ENCODE measurements at places on chromosomes 12 and 14.

- DNase-seq, result peak; percentile 79
These were observed 1.6 kb downstream of the FMNL3 start for GRCh38 chr12:49705479-49706134.

- no peak for DNase-seq
These were observed 25.0 kb downstream of the CFAP54 start for GRCh38 chr12:96514328-96514727.

DNA sequence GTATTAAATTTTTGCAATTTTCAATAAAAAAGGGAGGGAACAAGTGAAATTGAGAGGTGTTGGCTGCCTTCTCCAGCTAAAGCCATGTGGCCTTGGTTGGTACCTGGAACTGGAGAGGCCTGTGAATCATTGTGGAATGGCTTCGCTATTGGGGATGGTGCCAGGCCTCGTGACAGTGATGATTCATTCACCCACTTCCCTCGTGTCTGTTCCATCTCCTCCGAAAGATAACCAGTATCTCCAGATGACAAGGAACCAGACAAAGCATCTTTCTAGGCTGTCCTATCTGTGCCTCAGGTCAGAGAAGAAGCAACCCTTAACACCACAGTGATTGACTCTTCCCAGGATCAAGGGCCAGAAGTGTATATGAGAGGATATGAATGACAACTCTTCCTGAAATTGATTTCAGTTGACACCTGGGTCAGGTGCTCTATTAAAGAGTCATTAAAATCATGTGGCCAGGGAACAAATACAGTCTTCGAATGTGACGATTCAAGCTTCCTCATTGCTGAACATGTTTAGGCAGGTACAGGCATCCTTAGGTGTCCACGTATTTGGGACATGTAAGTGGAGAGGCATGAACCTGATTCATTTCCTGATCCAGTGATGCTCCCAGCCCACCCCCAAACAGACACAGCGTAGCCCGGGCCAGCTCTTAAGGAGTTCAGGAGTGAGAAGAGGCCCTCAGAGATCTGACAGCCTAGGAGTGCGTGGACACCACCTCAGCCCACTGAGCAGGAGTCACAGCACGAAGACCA lies at the start of gene RNASE7:
TSS of gene RNASE7 (plus strand) at position 687 of the 758 bp plus-strand sequence. CDS start 631 bp downstream, outside the sequence.
- peak; percentile 95 for DNase-seq

DNA sequence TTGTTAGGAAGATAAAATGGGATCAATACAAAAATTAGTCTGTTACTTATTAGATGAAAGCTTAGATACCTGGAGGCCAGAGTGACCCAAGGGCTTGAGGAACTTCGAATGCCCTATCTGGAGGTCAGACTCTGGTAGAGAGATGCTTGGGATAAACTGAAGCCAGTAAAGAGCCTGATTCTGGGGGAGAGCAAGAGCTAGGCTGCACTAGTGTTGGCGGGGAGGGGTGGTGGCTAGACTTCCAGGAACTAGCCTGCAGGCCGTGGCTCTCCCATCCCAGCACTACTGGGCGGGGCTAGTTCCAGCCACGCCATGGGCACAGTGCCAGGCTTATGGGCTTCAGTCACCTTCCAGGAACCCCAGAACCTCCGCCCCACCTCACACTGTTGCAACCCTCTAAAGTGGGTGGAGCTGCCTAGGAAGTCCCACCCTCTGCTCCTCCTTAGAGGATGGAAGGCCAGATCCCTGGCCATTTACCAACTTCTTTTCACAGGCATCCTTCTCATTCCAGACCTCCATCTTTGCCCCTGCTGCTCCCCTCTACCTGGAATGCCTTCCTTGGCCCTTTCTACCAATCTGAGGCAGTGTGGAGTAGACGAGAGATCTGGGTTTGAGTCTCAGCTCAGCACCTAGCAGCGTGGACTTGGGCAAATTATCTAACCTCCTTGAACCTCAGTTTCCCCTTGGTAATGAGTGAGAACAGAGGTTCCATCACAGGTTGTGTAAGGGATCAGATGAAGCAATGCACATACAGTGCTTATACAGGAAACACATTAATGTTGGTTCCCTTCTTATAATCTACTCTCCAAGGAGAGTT lies 6.3 kb upstream of the NFE2 start:
- peak; percentile 81 for DNase-seq

DNA sequence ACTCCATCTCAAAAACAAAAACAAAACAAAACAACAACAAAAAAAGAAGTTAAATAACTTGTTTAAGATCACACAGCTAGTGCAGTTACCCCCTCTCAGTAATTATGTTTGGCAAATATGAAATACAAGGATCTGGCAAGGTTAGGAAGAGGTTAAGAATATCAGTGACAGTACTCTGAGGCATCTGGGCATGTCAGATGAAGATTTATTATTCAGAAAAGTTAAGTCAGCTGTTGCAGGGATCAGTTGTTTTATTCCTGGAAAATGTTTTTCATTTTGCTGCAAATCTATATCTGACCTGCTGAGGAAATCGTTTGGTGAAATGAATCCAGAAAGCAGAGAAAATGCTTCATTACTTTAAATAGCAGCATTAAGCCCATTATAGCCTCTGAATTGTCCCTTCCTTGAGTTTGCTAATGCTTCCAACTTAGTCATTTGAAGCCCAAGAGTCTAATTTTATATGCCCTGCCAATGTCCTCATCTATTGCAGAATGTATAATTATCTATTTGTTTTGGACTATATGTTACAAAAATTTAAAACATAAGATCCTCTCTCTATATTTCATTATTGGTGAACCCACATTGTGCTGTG lies 8.1 kb downstream of the GPX2 start:
- no peak for DNase-seq

DNA sequence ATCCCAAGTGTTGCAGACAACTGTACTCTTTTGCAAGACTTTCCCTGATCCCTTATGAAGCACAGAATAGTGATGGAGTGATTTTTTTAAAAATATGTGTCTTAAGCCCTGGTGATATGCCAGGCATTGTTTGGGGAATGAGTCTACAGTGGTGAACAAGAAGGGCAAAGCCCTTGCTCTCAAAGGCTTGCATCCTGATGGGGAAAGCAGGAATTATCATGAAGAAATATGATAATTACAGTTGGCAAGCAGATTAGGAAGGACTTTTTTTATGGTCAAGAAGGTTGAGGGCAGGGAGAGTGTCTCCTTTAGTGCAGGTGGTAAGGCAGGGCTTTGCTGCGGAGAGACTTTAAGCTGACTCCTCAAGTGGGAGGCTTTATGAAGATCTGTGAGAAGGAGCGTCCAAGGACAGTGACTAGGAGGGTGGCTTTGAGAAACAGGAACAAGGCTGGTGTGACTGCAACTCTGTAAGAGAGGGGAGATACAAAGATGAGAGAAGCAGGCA lies 100.2 kb downstream of the SYNE2 start:
- DNase-seq, result no peak

DNA sequence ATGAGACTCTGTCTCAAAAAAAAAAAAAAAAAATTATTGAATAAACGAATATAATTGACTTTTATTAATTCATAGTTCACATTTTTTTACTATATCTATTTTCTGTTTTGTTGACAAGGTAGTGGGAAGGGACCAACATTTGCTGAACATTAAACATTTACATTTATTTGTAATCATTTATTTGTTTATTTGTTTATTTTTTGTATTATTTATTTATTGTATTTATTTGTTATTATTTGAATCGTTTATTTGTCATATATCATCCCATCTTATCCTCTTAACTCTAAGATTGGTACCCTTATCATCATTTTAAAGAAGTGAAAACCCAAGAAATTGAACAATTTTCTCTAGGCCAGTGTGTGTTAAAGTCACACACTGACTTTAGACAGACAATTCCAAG lies 101.5 kb downstream of the SYT1 start:
- no peak for DNase-seq
